ENCODE measurements at places on chromosomes 6 and 20. TPM values are rescaled to one million over a fixed set of nuclear protein-coding genes. Genes with fewer than 3 reads are reported as not detected.
A peak's percentile ranks its signal among the peaks of the same experiment; 100 is the strongest.

Gene ULBP1
- 0.40 TPM for total RNA-seq

Gene THBD
- 0.06 TPM for total RNA-seq

Gene MICB
- 8.1 TPM for total RNA-seq

Gene EEF1A2
- total RNA-seq = 0.54 TPM

Gene PTCRA
- not detected for total RNA-seq

Gene DLK2
- total RNA-seq = not detected

Gene VSTM2L
- 2.9 TPM for total RNA-seq

Gene FAM184A
- total RNA-seq = 9.8 TPM

Gene MUCL3
- 0.03 TPM for total RNA-seq

Gene WFDC10A
- not detected for total RNA-seq

Gene IRF4
- total RNA-seq = 0.53 TPM

Gene CGA
- not detected for total RNA-seq

- DNase-seq = no peak
Observed at GRCh38 chr20:16081421-16081820, 491.8 kb downstream of the KIF16B start.

DNA sequence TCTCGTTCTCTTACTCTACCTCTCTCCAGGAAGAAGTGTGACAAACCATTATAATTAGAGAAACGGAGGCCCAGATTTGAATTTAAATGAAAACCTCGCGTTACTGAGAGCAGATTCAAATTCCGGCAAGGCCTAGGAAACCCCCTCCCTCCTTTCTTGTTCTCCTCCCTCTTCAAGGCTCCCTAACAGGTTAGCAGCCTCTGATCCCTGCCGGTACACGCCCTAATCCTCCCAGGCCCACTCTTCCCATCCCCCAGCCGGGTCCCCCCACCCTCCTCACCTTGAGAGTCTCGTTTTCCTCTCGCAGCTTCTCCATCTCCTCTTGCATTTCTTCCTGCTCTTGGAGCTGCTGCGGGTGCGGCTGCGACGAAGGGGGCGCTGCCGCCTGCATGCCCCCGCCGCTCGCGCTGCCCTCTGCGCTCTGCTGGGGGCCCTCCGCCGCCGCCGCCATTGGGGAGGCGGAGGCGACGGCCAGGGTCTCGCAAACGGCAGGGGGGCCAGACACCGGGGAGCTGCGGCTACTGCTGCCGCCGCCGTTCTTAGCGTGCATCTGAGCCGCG is 3.8 kb downstream of the MTCL3 start:
- peak; percentile 73 for DNase-seq

GRCh38 chr20:38673261-38673660 is 51.0 kb upstream of the SLC32A1 start:
- DNase-seq = no peak

DNA sequence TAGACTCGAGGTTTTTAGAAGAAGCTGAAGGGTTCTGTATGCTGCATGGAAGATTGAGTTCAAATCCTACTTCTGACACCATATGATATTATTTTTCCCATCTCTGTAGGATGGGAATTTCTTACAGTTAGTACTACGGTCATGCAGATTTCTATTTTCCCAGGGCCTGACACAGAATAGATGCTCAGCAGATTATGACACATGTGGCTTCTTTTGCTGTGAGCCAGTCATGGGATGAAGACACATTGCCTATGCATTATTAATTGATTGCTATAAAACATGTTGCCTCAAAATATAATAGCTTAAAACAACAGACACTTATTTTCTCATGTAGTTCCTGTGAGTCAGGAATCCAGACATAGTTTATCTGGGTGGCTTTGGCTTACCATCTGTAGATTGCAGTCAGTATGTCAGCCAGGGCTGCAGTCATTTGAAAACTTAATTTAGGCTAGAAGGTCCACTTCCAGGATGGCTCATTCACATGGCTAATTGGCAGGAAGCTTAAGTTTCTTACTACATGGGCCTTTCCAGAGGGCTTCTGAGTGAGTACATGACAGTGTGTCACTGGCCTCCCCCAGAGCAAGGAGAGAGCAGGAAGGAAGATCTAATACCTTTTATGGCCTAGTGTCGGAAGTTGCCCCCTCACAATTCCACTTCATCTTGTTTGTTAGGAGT is 29.5 kb downstream of the TOP1 start:
- no peak for DNase-seq

GRCh38 chr20:34066476-34067090 is 45.5 kb downstream of the EIF2S2 start:
- no peak for DNase-seq

DNA sequence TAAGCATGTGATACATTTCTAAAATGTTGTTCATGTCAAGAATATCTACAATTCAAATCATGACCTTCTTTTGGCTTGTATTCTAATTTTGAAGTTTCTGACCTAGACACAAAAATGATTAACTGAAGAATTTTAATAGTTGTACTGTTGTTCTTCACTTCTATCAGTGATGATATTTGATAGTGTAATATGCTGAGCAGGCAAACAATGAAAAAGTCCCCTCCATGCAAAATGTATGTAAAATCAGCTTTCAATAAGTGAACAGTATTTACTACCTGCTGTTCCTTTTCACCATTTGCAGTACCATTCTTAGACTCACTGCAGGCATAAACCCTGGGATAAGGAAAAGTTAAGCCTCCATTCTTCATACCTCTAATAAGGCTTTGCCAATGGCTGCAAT is 201.5 kb downstream of the LAMA2 start:
- no peak for DNase-seq

DNA sequence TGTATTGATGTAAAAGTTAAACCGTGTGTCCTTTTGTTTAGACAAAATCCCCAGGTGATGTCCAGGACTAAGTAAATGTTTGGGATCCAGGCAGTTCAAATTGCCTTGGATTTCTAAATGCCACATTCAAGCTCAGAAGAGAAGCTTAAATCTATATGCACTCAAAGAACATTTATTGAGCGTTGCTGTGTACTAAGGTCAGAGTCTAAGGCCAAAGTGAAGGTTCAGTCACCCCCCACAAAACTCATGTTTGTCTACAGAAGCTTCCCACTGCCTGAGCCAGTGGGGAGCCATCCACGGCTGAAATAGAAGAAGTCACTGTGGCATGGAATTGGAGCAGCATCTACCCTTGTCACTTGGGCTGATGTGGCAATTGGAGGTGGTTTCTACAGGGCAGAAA is 70.7 kb upstream of the INSM1 start:
- DNase-seq = no peak

- no peak for DNase-seq
Observed at GRCh38 chr20:36576081-36576445, 2.7 kb downstream of the TGIF2 start.

GRCh38 chr6:100568255-100568654 is 103.5 kb upstream of the SIM1 start:
- DNase-seq = no peak

- no peak for DNase-seq
Observed at GRCh38 chr6:43846556-43846955, 76.5 kb downstream of the VEGFA start.

DNA sequence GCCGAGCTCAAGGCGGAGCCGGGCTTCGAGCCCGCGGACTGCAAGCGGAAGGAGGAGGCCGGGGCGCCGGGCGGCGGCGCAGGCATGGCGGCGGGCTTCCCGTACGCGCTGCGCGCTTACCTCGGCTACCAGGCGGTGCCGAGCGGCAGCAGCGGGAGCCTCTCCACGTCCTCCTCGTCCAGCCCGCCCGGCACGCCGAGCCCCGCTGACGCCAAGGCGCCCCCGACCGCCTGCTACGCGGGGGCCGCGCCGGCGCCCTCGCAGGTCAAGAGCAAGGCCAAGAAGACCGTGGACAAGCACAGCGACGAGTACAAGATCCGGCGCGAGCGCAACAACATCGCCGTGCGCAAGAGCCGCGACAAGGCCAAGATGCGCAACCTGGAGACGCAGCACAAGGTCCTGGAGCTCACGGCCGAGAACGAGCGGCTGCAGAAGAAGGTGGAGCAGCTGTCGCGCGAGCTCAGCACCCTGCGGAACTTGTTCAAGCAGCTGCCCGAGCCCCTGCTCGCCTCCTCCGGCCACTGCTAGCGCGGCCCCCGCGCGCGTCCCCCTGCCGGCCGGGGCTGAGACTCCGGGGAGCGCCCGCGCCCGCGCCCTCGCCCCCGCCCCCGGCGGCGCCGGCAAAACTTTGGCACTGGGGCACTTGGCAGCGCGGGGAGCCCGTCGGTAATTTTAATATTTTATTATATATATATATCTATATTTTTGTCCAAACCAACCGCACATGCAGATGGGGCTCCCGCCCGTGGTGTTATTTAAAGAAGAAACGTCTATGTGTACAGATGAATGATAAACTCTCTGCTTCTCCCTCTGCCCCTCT is 1.1 kb downstream of the CEBPB start:
- peak; percentile 84 for DNase-seq

DNA sequence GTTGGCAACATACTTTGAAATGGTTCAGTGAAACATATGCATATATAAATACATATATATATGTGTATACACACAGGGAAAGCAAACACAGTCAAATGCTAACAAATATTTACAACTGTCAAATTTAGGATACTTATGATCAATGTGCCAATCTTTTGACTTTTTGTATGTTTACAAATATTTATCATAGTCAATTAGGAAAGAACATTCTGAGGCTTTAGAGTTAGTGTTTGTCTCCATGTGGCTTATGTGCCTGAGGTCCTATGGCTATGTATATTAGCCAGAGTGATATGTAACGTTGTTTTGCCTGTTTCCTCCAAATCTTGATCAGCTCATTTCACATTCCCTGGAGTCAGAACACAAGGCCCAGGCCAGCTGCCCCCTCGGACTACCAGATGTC is 126.5 kb upstream of the MAN1A1 start:
- DNase-seq = no peak

GRCh38 chr20:37534401-37535157 is 6.9 kb upstream of the BLCAP start:
- peak; percentile 86 for DNase-seq

All from neural progenitor cell (in vitro differentiated cells).